Stomach (tissue), 19 donors: ENCODE measurements at places on chromosomes 1 and 21. TPM values are rescaled to one million over a fixed set of nuclear protein-coding genes. Genes with fewer than 3 reads are reported as not detected.
A peak's percentile ranks its signal among the peaks of the same experiment; 100 is the strongest.

LCE3D gene
- total RNA-seq = not detected

DNA sequence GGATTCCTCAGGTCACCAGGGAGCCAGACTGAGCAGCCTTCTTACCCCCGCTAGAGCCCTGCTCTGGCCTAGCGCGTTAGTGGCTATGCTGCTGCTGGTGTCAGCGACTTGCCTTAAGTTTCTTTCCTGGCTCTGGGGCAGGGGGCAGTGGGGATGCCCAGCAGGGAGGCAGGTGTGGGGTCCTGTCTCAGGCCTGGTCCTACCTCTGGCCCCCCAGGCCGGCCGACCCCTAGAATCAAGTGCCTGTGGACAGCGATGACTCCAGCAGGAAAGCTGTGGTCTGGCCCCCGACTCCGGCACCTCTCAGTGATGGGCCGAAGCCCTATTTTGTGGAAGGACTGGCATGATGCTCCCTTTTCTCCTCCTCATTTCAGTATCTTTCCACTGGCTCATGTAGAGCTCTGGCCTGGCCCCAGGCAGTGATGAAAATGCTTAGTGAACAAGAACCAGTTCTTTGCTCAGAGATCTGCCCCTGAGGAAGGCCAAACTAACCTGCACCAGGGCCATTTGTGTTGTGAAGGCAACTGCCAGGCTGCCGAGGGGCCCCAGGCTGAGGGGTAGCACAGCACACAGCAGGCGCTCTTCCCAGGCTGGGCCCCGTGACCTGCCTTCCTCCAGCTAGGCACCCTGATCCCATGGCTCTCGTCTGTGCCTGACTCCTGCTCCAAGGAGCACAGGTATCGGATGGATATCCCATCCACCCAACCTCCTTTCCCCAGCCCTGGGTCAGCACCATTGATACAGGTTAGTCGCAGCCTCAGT lies 23.7 kb downstream of the MRPL37 start:
- no peak for DNase-seq

- no peak for DNase-seq
Observed at GRCh38 chr1:206674236-206674635, 10.5 kb upstream of the MAPKAPK2 start.

CCDC190 gene
- total RNA-seq = not detected

- no peak for DNase-seq
Observed at GRCh38 chr1:202854787-202855186, 34.2 kb downstream of the RABIF start.

DNA sequence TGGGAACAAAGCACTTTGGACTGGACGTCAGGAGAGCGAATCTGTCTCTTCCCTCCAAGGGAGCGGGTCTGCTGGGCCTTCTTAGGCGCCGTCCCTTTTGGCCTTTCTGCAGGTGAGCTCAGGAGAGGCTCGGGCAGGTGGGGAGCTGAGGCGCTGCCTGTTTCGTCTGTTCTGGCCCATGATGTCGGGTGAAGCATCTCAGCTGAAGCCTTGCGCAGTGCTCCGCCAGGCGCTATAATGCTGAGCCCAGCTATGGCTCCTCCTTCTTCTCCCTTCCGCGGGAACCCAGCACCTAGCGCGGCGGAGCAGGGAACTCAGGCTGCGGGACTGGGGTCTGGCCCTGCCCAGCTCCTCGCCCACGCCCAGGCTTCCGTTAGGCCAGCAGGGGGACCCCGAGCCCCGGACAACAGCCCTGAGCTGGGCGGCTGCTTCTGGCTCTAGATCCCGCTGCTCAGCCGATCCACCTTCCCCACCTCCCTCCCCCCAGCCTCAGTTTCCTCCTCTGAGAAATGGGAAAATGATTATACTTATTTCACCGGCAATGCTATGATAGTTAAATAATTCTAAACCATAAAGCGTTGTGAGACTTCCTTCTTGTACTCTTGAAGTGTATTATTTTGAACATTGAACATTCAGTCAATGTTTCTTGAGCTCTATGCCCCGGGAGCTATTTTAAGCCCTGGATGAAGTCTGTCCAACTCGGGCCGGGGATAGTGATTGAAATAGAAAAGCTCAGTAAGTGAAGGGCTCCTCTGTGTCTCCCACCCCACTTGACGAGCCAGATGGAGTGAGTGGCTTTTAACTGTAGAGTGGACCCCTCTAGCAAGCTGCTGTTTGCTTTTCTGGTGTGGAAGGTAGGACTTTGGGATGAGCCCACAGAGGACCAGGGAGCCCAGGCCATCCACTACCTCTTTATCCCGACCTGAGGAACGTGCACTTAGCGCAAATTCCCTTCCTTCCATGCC lies 9.6 kb upstream of the ADORA1 start:
- DNase-seq = peak; percentile 91

DNA sequence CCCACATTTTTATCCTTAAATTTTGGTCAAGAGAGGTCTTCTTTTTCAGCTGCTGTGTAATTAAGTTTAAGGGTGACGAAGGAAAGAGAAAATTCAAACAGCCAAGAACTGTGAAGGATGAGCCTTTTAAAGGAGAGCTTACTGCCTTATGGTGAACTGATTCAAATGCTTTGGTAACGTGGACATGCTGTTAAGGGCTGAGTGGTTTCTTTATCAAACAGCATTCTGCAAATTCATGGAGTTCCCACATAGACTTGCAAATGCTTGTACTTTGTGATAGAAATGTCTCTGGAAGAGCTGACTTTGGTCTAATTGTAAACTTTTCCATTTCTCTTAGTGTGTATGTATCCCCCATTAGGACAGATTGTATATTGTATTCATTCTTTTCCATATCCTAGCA lies 93.8 kb downstream of the CHD1L start:
- DNase-seq = no peak

INKA2 gene
- 3.1 TPM for total RNA-seq

GRCh38 chr1:180235077-180235501 lies 5.0 kb downstream of the LHX4 start:
- no peak for DNase-seq

RAB7B gene
- 7.5 TPM for total RNA-seq
